ENCODE measurements at places on chromosomes 2 and 18.

- no peak for DNase-seq
Observed at GRCh38 chr2:172215172-172215935, 112.7 kb upstream of the DLX2 start.

- no peak for DNase-seq
Observed at GRCh38 chr2:215215637-215216036, 77.2 kb upstream of the ABCA12 start.

- DNase-seq: no peak
Observed at GRCh38 chr2:213129311-213129710, 22.1 kb downstream of the IKZF2 start.

DNA sequence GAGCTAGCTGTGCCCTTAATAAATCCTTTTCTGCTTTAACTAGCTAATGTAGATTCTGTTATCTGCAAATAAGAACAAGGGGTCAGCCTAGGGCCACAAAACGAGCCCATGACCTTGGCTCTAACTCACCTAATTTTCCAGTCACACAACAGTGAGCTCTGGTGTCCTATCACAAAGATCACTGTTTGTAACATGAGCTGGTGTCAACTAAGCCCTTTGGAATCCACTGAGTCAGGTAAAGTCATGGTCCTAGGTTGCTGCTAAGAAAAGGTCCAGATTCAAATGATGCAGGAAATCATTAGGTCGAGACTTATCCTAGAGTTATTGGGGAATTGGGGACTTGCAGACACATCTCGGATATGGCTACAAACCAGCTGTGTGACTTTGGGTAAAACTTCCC is 49.9 kb downstream of the ST8SIA5 start:
- no peak for DNase-seq

DNA sequence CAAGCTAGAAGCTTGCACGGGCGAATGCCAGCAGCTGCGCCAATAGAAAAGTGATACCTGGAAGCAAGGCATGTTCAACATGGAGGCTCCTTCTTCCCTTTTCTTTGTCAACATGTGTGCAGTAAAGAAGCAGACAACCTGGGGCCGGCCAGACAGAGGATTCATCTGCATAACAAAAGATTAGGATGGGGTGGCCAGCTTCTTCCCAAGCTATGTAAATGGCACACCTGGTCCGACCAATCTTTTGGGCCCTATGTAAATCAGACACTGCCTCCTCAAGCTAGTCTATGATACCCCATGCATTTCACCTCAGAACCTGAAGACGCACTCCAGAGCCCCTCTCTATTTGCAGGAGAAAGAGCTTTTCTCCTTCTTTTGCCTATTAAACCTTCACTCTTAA is 66.4 kb upstream of the TGFA start:
- no peak for DNase-seq

DNA sequence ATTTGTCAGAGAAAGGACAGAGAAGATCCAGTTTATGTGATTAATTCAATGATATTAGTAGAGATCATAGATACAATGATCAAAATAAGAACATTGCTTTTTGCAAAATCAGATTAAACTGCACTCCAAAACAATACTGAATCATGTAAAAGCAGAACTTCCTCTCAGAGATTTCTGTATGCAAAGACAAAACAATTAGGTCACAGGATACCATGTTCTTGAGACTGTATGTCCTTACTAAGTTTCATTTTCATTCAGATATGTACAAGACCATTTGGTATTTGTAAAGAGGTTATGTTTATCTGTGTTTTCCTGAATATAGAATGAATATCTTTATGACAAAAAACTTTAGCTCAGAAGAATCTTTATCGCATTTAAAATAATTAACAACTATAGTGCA is 161.8 kb downstream of the DLGAP1 start:
- DNase-seq: no peak

DNA sequence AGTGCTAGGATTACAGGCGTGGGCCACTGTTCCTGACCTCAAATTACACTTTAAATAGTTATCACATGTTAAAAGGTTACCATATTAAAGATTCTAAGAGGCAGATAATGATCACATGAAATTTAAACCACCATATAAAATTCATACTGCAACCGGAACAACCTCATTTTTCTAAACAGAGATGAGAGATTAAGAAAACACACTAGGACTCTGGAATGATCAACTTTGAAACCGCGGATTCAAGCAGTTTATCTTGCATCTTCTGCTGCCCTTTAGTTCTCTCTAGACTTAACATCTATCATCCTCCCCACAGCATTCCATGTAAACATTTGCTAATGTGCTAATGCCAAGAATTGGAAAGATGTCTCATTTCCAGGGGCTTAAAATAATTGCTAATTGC is 115.8 kb downstream of the PIGN start:
- DNase-seq: no peak

GRCh38 chr2:177501186-177501585 is 108.6 kb downstream of the AGPS start:
- no peak for DNase-seq

- DNase-seq: no peak
Observed at GRCh38 chr2:219459460-219460311, 25.0 kb downstream of the SPEG start.

GRCh38 chr2:893311-893710 is 57.3 kb upstream of the SNTG2 start:
- DNase-seq: peak; percentile 35

- DNase-seq: no peak
Observed at GRCh38 chr18:49756671-49757362, 56.5 kb downstream of the ACAA2 start.

DNA sequence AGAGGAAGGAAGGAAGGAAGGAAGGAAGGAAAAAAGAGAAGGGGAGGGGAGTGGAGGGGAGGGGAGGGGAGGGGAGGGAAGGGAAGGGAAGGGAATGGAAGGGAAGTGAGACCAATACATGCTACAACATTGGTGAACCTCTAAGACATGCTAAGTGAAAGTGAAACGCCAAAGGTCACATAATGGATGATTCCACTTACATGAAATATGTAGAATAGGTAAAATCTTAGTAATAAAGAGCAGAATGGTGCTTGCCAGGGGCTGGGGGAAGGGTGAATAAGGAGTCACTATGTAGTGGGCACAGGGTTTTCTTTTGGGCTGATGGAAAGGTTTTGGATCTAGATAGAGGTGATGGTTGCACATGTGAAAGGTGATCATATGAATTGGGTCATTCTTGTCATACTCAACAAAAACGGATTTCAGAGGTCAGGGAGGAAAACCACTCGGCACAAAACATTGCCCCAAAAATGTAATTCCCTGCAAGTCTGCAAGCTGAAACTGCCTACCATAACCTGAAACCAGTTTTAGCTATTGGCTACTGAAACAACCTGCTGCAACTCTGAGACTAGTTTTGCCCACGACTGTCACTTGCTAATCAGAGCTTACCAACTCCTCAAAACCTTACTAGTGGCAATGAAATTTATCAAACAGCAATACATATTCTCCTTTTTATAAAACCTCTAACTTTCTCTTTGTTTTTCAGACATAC is 59.2 kb downstream of the CCDC141 start:
- DNase-seq: no peak

DNA sequence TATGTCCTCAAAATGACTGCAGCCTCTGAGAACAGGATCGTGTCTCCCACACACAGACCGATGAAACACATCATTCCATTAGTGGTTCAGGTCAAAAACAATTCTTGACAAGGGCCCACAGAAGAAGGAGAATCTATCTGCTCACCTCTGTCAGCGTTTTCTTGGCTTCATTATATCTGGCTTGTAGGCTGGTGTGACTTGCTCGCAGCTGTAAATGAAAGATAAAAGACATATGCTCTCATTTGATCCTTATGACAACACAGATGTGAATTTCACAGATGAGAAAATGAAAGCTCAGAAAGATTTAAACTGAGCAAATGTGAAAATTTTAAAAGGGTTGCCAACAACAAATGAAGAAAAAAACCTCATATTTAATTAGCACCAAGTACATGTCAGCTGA is 61.6 kb downstream of the CCDC93 start:
- no peak for DNase-seq

DNA sequence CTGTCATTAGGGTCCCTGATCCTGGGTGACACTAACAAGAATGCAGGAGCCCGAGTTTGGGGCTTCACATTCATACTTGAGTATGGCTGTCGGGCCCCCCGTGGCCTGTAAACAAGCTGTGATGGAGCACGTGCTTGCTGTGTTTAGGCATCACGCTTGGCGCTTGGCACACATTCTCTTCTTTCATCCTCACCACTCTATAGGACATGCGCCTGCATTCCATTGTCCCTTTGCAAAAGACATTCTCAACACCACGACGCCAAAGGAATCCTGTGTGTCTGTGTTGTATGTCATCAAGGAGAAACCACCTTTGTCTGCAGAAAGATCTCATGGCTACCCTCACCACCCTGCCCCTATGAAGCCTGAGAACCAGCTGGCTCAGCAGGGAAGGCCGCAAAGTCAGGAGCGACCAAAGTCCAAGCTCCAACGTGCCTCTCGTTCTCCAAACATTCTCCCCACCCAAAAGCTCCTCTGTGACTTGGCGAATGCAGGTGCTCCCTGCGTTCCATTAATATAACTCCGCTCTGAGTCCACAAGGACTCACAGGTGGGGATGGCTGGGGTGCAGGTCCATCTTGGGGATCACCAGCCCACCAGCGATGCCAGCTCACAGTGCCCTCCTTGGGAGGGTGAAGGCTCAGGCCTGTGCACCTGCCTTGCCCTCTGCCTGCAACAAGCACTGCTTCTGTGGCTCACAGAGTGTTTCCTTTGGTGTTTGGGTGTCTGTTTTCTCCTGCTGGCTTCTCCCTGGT is 6.2 kb upstream of the PER2 start:
- DNase-seq: no peak

- DNase-seq: no peak
Observed at GRCh38 chr2:190121971-190122370, 59.4 kb upstream of the MSTN start.

- no peak for DNase-seq
Observed at GRCh38 chr2:118850168-118850900, 2.9 kb upstream of the EN1 start.

- DNase-seq: no peak
Observed at GRCh38 chr2:219282375-219282774, 3.2 kb downstream of the DNAJB2 start.

DNA sequence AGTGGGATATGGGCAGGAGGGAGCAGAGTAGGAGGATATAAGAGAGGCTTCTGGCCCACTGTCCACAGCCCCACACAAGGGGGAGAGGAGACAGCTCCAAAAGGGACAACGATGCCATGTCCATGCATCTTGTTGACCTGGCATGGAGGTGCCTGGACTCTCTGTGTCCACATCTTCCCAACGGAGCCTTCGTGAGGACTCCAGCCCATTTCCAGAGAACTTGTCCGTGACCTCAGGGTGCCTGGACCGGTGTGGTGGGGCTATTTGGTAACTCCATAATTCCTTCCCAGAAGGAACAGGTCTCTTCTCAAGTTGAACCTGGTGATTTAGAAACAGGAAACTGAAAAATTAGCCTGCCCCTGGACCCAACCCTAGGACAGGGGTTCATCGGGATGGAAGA is 133.9 kb downstream of the CYP26B1 start:
- no peak for DNase-seq

- peak; percentile 49 for DNase-seq
Observed at GRCh38 chr2:120747281-120747680, 11.6 kb downstream of the GLI2 start.

DNA sequence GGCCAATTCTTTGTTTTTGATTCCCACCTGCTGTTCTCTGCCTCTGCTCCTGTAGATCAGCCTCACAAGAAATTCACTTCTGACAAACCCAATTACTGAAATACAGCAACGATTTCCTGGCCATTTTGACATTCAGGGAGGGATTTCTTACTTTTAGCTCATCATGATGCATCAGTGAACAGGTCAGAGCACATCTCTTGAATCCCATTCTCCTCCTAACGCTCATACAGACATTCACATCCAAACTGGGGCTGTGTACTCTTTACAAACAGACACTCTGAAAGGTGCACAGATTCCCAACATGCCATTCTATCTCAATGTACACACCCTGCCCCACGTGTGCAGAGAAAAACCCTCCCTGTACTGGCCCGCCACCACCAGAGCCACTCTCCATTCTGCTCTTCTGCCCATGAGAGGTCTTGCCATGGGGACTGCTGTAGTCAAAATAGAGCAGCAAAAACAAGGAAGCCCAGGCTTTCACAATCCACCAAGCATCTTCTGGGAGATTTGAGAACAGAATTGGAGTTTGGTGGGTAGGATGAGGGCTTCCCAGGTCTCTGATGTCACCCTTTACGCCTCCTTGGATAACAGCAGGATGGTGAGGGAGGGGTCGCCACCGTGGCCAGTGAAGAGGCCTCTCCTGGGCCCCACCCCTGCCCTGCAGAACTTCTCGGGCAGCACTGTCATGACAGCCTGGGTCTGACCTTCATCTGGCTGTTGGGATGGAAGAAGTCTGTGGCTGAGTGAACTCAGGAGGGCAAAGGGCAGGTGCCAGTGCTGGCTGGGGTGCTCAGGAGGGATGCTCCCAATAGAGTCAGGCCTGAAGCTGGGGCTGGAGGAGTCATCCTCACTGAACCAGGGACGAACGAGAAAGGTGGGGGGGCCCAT is 41.9 kb upstream of the ZFP36L2 start:
- peak; percentile 82 for DNase-seq

DNA sequence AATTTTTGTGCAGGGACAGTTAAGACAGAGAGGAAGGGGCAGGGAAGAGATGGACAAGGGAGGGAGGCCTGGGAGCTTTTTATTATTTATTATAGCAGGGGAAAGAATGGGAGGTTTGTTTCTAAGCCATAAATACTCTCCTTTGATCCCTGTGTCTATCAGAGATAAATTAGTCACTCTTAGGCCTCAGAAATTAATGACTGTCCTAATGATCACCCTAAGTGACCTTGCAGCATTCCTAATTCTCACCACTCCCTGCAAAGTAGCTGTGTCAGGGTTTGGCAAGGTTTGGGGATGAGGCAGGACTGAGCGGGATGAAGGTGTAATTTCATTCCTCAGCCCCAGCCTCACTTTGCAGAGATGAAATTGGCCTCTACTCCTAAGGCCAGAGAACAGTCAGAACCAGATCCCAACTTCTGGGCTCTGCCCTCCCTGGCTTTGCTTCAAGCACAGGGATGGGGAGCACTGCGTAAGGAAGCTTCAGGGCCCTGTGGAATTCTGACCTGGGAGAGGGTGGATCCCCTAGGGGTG is 95.0 kb downstream of the TMEM17 start:
- no peak for DNase-seq

DNA sequence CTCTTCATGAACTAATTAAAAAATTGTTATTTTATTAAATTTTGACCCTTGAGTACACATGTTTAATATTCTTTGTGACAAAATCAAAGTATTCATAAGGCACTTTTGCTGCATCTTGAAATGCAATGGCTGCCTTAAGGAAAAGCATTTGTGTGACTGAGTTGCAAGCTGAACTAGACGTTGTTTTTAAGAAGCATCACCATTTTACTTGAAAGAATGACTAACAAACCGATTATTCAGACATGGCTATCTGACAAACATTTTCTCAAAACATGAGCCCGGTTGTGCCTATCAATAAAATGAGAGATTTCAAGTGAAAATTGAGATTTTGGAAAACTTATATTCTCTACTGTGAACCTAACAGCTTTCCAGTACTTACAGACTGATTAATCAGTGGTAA is 2.8 kb downstream of the GCFC2 start:
- DNase-seq: no peak

DNA sequence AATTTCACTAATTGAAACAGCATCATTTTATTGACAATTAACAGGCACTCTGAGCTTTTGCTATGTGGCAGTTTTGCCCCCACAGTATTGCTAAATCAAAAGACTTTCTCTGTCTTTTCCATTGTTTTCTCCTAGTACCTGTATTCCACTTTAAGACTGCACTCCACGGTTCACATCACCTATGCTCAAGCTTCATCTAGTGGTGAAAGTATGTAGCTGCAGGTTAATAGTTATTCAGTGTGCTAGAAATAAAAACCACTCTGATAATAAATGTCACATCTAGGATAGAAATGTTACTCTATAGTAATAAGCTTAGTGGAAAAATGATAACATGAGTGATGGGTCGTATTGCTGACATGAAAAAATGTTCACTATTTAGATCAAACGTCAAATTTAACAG is 24.6 kb downstream of the ARL6IP6 start:
- DNase-seq: no peak
